Foreskin keratinocyte (primary cell): ENCODE measurements at places on chromosomes 4 and X. TPM values are rescaled to one million over a fixed set of nuclear protein-coding genes. Genes with fewer than 3 reads are reported as not detected.

ETDB gene
- not detected in 2 replicates for total RNA-seq

GRCh38 chrX:110669572-110669971 is 126.0 kb downstream of the CHRDL1 start:
- no peak for DNase-seq

DNA sequence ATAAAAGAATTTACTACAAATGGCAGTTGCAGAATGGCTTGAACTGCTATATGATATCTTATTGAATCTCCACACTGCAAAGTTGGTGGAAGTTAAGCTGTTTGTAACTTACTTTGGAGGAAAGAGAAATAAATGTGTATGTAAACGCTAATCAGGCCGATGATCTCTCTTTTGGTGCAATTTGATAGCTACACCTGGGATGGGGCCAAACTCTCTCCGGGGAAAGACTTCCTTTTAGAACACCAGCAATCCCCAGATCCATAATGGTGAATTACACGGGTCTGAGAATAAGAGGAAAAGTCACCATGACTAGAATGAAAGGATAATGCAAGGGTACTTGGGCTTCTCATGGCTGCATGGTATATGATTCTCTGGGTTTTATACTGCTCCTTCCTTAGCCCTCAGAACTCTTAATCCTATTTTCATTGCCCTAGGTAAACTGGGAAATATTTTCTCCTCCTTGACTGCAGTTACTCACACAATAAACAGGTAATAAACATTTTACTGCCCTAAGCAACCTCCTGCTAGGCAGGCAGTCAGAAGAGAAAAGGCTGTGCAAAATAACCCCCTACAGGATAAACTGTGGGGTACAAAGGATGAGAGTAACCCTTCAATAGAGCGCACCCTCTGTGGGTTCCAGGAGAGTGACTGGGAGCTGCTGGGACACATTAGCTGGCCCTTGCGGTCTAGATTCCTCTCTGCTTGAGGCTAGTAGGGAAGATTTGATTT is 109.3 kb downstream of the MGST2 start:
- DNase-seq, result no peak

DNA sequence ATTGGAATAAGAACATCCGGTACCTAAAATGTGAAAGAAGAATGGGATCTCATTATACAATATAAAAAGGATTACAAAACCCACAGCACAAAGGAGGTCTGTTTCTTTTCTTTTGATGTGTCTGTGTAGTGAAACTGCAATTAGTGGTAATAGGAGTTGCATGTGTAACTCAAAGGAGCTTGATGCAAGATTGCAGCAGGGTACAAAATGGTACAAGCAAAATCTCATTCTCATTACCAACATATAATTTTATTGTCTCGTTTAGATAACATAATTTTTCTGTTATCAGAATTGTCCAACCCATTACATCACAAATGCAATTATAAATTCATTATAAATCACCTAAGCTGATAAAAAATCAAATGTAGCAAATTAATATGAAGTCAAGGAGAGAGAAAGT is 47.1 kb upstream of the CCSER1 start:
- no peak for DNase-seq

DNA sequence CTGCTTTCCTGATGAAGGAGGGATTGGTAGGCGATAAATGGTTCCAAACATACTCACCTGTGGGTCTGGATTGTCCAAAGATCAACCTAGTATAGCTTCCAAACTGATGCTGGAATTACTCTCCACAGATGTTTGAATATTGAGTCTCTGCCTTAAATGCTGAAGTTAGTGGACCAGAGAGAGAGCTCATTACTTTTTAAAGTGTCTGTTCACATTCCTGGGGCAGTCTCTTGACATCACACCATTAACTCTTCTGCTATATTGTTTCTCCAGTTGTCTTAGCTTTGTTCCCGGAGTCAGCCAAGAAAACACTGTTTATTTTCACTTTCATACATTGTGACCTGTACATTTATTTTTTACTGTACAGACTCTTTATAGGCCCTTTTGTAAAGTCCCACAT is 35.4 kb downstream of the ARHGEF38 start:
- no peak for DNase-seq

NDP gene
- not detected in 2 replicates for total RNA-seq

- no peak for DNase-seq
Observed at GRCh38 chr4:2570551-2571222, 34.2 kb downstream of the FAM193A start.

RNF113A gene
- total RNA-seq, result 12.7 and 13.0 TPM in 2 replicates

DNA sequence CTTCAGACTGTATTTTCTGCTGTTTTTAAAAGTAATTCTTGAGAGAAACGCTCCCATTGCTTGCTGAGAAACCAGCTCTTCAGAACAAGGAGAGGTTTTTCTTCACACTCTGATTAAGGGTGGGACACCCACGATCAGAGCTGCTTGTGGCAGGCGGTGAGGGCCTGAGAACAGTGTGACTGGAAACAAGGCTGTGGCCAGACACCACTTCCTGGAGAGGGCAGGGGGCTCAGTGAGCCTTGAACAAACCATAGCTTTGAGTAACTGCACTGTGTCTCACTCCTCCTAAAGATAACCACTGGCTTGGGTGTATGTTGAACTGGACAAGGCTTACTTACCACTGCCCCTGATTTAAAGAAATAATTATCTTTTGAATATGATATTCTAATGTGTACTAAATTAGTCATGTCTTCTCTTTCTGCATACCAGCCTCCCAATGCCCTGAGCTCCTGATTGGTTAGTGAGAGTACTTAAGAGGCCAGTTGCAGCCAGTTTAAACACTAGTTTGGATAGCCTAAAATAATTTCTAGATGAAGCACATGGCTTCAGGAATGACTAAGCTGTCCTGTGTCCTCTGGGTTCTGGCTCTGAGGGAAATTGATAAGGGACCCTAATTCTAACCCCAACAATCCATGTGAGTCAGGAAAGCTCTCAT is 3.7 kb upstream of the GPR82 start:
- DNase-seq, result no peak

- DNase-seq, result peak; percentile 47
Observed at GRCh38 chr4:158042591-158043030, 130.2 kb downstream of the GASK1B start.

DNA sequence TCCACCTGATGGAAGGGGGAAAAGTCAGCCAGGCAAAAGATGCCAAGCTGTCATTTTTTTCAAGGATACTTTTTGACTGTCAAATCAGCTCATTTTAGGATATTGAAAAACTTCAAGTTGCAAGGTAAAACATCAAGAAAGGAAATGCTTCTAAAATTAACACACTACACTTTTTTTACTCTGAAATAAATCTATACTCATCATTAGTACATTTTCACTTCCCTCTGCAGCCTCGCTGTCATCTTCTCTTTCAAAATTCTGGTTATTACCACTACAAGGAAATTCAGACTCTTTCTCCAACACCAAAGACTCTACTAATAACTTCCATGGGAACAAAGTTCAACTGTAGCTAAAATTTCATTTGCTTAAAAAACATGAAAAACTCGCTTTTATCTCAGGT is 41.6 kb downstream of the APBB2 start:
- DNase-seq, result no peak

GRCh38 chr4:101284546-101284945 is 62.8 kb downstream of the PPP3CA start:
- DNase-seq, result no peak

DNA sequence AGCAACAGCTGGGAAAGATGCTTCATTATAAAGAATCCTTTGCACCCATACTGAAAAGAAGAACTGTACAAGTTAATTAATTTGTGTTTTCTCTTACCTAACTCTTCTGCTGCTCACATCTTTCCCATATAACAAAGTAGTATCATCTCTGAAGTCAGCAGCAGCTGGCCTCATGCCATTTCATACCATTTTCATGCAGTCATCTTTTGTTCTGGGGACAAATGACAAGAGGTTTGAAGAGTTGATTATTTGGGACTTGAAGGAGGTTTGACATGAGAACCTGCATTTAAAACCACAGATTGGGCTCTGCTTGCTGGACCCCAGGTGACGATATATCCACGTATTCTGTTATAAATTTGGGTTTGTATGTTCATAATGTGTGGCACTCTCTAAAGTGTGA is 430.3 kb downstream of the SPRY1 start:
- peak; percentile 49 for DNase-seq

DNA sequence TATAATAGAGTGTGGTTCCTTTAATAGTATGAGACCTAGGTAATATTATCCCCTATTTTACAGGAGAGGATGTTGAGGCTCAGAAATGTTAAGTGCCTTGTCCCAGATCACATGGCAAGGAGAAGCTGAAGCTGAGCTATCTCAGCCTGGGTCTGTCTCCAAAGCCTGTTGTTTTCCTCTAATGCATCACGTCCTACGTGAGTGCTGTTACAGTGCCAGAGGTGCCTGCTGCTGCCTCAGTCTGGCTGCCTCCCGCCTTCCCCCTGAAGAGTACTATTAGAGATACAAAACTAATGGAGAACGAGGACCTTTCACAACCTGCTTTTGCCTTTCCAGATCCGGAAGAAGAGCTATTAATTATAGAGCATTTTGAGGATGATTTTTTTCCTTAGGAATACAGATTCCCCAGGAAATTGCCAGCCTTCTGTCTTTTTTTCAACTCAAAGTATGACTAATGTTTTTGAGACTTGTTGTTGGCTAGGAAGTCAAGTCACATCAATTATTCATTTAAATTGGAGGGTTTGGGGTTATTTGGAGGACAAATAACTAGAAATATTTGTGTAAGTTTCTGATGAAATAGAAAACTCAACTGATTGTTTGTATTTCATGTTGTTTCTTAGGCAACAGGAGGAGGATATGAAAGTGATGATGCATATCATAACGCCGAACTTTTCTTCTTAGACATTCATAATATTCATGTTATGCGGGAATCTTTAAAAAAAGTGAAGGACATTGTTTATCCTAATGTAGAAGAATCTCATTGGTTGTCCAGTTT is 43.9 kb upstream of the MTMR1 start:
- DNase-seq, result no peak
